ENCODE measurements at places on chromosomes 6 and 20. TPM values are rescaled to one million over a fixed set of nuclear protein-coding genes. Genes with fewer than 3 reads are reported as not detected.

The MAP3K5 gene
- total RNA-seq, result 26.9 TPM

The LHFPL5 gene
- not detected for total RNA-seq

The CLVS2 gene
- total RNA-seq, result 0.09 TPM

The IP6K3 gene
- total RNA-seq, result 5.8 TPM

The SLC17A2 gene
- not detected for total RNA-seq

Measured in Peyer's patch (tissue), 4 donors.